ENCODE measurements at places on chromosomes 6 and 20.

DNA sequence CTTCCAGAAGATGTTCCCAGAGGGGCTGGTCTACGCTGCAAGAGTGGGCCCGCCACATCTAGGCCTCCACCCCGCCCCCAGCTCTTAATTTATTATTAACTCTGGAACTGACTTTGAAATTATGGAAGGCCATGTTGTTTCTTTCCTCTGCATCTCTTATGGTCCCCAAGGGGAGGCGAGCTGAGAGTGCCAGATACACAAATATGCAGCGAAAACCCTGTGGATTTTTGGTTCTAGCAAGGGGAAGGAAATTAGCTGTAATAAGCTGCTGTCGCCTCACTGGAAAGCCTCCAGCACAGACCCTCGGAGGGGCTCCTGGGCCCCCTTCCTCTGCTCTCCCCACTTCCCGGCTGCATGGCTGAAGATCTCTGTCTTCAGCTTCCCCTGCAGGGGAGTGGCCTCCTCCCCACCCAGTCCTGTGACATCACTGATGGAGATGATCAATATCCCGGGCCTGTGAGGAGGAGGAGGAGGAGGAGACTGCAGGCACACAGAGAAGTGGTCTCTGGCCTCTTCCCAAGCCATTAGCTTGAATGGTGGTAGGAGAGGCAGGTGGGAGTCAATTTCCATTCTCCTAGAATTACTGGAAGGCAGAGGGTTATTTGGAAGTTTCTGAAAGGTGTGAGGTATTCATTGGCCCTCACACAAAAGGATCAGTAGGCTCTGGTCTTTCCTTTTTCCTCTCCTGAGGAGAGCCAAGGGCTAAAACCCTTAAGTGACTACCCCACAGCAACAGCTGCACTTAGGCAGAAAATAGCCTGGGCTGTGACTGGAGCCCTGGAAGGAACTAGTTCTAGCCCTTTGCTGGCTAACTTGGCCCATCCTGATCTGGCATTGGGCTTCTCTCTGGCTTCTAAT is 39.7 kb upstream of the CCDC167 start:
- no peak for DNase-seq

GRCh38 chr6:140915551-140915950 is 1217.2 kb upstream of the GJE1 start:
- no peak for DNase-seq

- no peak for DNase-seq
Observed at GRCh38 chr20:41331731-41332130, 8.9 kb upstream of the LPIN3 start.

GRCh38 chr6:3977875-3978711 is 100.8 kb downstream of the FAM217A start:
- peak; percentile 16 for DNase-seq

- no peak for DNase-seq
Observed at GRCh38 chr6:93859971-93860370, 440.6 kb upstream of the EPHA7 start.

DNA sequence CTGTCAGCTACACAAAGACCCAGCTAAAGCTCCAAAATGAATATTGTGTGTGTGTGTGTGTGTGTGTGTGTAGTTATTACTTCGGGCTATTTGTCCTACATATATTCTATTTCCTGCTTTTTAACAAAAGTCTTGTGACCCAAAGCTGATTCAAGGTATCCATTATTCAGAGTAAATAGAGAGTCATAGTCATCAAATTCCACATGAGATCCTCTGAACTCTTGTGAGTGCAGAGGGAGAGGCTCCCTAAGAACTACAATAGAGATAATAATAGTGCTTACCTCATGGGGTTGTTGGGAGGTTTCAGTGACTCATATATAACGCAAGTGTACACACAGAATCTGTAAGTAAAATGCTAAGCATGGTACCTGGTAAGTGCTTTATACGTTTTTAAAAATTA is 95.6 kb upstream of the SHLD1 start:
- DNase-seq = no peak

DNA sequence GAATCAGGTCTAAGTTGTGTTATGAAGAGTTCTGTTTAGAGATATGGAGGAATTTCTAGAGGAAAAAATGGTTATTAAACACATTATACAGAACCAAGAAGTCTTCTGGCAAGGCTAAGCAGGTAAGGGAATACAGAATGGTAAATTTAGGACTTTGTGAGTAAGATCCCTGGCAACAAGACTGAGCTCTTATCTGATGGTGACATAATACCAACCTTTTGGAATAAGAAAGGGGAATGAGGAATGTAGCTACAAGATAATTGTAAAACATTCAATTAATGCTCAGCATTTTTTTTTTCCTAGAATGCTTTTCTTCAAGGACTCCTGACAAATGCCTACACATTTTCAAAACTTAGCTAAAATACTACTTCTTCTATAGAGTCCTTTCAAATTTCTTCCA is 51.8 kb downstream of the CYB5R4 start:
- no peak for DNase-seq

- DNase-seq = no peak
Observed at GRCh38 chr6:162857326-162857725, 129.6 kb downstream of the PACRG start.

DNA sequence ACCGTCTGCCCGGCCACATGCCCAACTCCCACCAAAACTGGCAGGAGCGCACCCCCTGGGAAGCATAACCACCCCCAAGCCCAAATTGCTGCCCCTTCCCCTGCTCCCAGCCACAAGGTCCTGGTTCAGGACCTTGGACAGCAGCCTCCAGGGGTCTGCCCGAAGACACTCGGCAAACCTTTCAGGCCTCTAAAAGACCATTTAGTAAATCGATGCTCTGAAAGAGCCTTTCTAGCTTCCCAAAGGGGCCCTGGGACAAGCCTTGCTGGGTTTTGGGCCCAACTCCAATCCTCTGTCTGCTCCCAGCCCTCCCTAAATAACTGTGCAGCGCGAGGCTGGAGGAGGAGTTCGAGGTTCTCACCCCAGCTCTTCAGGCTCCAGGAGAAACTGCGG is 30.5 kb downstream of the GRM4 start:
- no peak for DNase-seq

GRCh38 chr6:167410462-167410861 is 85.6 kb downstream of the TTLL2 start:
- no peak for DNase-seq

DNA sequence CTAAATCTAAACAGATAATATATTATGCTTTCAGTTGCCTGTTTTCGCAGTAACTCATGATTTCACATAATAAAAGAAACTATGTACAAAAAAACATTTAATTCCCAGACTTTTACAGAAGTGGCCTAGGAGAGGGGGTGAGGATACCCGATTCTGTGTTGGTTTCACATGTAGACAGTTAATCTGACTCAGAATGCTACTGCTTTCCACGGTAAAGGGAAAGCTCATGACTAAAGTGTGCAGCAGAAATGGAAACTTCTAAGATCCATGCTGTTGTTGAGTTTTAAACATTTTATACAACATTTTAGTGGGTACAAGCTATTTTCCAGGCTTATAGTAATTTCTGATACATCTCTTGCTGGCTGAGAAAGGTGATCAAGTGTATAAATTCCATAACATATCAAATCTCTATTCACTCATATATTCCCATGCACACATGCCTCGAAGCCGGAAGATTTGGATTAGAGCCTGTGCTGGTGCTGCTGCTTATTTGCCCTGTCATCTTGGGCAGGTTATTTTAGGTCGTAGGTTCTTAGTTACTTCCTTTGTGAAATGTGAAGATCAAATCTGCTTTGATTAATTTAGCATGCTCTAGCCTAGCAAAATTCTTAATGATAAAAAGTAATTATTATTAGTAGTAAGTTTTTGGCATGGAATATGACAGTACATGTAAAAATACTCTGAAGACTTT is 896.7 kb upstream of the MAP3K7 start:
- DNase-seq = no peak

- no peak for DNase-seq
Observed at GRCh38 chr6:11268978-11269377, 36.5 kb upstream of the NEDD9 start.

DNA sequence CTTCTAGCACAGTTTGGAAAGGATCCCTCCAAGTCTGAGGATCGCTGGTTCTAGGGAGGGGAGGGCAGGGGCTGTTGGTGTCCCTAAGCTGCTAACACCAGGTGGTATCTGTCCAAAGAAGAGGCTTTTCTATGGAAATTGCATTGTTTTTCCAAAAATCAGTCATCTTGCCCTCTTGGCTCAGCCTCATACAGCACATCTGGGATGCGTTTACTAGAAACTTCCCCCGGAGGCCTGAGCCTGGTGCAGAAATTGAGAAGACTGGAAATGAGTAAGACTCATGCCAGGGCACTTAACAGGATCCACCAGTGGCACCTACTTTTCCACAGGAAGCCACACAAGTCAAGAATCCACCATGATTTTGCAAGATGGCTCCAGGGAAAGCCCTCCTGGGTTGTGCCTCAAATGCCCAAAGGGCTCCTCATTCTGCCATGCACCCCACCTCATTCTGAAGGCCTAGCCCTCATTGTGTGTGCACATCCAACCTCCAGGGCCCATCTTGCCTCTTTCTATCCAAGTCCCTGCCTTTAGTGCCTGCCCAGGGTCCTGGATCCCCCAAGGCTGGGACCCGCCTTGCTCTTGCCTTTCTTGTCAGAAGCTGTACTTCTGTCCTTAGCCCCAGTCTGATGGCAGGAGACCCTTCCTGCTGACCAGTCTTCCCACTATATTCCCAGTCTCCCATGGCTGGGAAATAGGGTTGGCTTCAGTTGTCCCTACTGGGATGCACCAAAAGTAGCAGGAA is 97.6 kb downstream of the MRPL14 start:
- no peak for DNase-seq

DNA sequence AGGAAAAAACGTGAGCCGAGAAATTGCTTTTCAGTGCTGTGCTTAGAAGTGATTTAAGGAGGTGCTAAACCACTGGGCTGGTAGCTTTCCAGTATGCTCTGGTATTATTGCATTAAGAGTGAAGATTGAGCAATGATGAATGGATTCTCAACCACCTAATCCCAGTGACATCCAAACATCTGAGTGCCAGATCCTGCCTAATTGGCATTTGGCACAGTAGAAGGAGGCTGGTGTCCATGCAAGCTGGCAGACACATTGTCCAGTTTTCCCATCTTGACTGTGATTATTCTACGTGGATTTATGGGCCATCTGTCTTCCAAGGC is 398.0 kb upstream of the PLCB4 start:
- DNase-seq = no peak

DNA sequence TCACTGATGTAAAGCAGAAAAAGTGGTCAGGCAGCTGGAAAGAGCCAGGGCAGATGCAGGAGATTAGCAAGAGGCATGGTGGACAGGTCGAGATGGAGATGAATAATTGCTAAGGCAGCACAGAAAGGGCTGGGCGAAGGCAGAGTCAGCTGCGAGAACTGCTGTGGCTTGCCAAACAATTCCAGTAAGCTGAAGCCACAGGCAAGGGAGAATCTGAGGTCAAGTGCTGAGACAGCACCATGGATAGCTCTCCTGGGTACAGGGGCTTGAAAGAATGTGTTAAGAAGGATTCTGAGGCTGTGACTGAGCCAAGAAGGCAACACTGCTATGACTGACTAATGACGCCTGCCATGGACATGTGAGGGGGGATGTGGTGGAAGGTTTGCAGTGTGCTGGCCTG is 220.8 kb upstream of the FOXA2 start:
- DNase-seq = no peak

- DNase-seq = no peak
Observed at GRCh38 chr6:121540210-121540609, 104.8 kb downstream of the GJA1 start.

DNA sequence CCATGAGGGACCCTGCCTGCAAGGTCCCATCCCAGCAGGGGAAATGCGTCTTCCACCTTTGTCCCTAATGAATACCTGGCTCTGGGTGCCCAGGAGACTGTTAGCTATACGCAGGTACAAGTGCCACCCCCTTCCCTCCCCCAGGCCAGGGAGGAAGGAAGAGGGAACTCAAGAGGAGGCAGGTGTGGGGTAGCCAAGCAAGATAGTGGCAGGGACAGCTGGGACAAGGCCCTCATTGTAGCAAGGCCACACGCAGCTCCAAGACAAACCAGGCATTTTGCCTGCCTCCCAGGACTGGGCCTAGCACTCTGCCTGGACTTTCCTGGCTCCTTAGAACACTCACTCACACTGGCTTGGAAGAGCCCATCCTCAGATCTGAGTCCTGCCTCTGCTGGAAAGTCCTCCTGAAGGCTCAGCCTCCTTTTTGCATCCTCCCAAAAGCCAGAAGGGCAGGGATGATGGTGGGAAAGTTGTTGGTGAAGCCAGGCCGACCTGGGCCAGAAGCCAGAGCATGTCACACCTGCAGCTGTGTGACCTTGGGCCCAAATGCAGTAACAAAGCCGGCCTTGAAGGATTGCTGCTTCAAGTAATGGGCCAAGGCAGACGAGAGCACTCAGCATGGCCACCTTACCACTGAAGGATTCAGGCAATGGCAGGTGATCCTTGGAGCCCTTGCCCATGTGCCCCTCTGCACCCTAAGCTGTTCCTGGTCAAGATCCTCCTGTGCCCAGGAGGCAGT is 27.7 kb downstream of the SNPH start:
- no peak for DNase-seq

DNA sequence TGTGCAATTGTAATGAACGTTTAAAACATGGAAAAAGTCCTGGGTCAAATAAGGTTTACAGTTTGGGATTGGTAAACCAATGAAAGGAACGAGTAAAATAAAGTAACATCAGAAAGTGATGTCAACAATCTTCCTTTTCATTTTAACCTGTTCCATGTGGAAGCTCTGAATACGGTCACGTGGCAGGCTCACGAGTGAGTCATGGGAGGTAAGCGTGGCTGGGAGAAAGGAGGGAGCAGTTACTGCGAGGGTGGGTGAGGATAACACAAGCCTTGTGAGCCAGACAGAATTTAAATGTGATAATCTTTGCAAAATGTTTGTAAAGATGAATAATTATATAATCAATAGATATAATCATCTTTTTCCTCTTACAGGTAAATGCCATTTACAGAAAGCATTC is 171.3 kb upstream of the HDAC2 start:
- DNase-seq = no peak

GRCh38 chr6:146103416-146104072 is 74.7 kb downstream of the GRM1 start:
- no peak for DNase-seq

- no peak for DNase-seq
Observed at GRCh38 chr6:22526736-22527135, 42.6 kb upstream of the HDGFL1 start.

GRCh38 chr6:37868447-37868825 is 48.9 kb downstream of the ZFAND3 start:
- no peak for DNase-seq

- DNase-seq = no peak
Observed at GRCh38 chr6:16477367-16478149, 239.2 kb downstream of the GMPR start.

- DNase-seq = no peak
Observed at GRCh38 chr20:12640251-12640650, 368.5 kb upstream of the SPTLC3 start.

Data from activated CD4-positive, alpha-beta T cell treated with anti-CD3 and anti-CD28 coated beads, Interleukin-2, amount 50 U/mL, for 24 hours (primary cell).